ENCODE measurements at places on chromosomes 6 and 20.

DNA sequence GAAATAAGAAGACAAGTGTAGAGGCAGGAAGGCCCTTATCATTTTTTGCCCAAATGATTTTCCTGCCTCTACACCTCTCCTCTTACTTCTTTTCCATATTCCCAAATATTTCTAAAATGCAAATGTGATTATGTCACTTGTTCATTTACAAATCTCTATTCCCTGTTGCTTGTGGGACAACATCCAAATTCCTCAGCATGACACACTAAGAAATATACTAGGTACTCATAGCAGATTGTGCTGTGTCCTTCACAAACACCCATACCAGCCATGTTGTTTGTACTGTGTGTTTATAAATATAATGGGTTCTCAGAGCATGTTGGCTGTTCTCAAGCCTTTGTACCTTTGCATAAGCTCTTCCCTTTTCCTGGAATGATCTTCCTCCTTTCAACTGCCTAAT, 17.7 kb upstream of the FYN start:
- DNase-seq, result no peak

- no peak for DNase-seq
These were observed 533.9 kb downstream of the TFAP2B start for GRCh38 chr6:51352506-51353029.

DNA sequence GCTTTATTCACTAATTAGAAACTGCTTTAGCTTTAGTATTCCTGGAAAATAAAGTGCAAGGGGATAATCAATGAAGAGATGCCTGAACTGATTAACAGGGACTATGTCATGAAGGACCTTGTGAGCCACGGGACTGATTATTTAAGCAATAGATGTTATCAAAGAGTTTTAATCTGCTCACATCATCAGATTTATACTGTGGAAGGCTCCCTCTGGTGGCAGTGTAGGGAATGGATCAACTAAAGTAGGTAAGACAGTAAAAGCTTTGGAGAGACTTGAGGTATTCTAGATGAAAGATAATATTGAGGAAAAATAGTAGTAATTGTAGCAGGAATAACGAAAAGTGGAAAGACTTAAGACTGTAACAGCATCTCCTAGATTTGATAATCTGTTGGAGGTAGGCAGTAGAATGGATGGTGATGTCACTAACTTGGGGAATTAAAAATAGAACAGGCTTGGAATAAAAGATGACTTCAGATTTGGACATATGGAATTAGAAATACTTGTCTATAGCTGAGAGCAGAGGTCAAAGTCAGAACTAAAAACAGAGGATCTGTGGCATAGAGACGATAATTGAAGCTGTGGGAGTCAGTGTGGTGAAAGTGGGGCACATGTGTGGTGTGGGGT, 80.3 kb upstream of the HTR1E start:
- no peak for DNase-seq

- no peak for DNase-seq
These were observed 143.8 kb downstream of the FNDC1 start for GRCh38 chr6:159313018-159313417.

DNA sequence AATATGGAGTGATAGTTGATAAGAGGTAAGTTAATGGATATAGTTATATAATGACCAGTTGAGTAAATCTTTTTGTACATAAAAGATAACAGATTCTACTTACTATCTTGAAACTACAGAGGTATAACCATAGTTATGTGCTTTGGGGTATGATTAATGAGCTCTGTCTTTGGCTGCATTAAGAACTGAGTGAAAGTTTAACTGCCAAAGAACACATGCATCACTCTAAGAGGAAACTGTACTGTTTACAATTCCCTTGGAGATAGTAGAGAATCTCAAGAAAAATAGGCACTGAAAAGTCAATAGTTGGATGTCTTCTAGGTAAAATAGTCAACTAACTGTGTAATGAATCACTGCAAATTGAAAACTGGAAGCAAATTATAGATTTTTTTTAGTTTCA, 1129.5 kb downstream of the EPHA7 start:
- DNase-seq, result no peak
